ENCODE measurements at places on chromosomes 1 and 21.

DNA sequence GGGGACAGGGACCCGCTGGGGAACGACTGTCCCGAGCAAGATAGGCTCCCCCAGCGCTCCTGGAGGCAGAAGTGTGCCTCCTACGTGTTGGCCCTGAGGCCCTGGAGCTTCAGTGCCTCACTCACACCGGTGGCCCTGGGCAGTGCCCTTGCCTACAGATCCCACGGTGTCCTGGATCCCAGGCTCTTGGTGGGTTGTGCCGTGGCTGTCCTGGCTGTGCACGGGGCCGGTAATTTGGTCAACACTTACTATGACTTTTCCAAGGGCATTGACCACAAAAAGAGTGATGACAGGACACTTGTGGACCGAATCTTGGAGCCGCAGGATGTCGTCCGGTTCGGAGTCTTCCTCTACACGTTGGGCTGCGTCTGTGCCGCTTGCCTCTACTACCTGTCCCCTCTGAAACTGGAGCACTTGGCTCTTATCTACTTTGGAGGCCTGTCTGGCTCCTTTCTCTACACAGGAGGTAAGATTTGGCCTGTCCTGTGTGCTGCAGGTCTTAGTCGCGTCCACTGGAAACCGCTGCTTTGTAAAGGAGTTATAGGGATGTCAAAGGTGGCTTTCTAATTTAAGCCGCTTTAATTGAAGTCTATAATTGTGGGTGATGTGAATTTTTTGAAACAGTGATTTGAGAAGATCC lies 717 bp downstream of the UBIAD1 start:
- DNase-seq = no peak

- DNase-seq = no peak
Measured at GRCh38 chr1:23953020-23953419, 6.6 kb upstream of the PNRC2 start.

DNA sequence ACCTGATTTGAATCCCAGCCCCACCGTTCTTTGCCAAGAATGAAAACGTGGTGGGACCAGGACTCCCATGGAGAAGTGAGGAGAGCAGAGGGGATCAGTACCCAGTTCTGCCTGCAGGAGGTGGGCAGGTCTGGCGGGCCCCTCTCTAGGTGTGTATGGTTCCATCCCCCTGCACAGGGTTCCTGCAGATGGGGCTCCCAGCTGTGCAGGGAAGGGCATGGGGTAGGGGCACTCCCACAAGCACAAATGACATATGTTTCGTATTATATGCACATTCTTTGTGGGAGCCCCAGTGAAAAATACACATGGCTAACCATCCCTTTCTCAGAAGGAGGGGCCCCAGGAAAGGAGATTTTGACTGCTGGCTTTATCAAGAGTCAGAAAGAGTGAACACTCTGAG lies 144.6 kb downstream of the PLPP3 start:
- no peak for DNase-seq

DNA sequence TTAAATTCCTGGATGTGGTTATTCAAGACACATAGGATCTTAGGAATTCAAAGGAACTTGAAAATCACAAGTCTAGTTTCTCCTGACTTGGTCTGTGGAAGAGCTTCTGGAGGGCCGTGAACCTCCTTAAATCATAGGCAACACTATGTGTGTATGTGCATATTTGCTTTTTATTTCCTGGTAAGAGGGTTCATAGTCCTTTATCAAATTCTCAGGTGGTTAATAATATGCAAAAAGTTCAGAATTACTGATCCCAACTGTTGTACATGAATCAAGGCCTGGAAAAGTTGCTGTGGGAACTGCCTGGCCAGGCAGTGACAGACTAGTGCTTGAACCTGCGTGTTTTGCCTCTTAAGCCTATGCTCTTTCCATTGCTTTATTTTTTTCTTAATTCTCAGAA lies 12.9 kb downstream of the MTR start:
- no peak for DNase-seq

DNA sequence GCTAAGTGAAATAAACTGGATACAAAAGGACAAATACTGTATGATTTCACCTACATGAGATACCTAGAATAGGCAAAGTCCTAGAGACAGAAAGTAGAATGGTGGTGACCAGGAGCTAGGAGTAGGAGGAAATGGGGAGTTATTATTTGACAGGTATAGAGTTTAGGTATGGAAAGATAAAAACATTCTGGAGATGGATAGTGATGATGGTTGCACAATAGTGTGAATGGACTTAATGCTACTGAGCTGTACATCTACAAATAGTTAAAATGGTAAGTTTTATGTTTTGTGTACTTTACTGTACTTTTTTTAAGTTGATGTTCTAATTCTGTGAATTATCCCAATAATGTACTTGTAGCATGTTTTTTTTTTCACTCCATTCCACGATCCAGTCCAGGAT lies 59.5 kb upstream of the RALGPS2 start:
- no peak for DNase-seq

- no peak for DNase-seq
Measured at GRCh38 chr1:211082824-211083223, 51.1 kb downstream of the KCNH1 start.

DNA sequence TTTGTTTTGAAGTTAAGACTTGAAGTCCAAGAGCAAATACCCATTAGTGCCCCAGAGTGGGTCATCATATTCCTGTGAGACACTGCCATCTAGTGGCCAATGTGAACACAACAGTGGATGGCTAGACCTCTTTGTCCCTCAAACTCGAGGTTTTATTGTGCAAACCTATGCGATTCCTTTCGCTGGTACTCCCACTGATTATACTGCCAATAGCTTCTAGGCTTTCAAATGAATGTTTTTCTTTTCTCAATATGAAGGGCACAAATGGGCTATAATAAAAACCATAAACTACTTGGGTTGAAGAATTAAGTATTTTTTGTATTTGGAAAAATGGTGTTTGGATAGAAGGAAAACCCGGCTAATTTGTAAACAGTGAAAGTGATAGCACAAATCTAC lies 100.4 kb upstream of the ZNF281 start:
- no peak for DNase-seq

DNA sequence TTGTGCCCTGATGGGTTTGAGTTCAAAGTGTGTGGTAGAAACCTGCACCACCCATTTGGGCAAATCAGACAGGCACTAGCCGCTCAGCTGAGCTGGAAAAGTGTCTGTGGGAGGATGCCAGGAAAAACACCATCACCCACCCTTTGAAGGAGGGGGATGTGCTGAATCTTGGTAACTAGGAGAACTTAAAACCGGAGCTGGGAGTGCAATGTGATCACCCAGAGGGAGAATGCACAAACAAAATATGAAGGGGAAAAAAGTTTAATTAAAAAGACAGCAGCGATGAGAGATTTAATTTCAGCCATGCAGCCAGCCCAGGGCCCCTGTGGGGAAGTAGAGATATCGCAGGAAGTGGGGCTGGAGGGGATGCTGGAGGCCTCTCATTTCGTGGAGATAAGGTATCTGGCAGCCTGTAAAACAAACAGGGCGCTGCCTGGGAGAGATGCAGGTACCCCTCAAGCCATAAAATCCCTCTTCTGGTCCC lies 86.8 kb upstream of the BCAR3 start:
- no peak for DNase-seq

- no peak for DNase-seq
Measured at GRCh38 chr1:9198538-9199361, 35.8 kb upstream of the H6PD start.

- DNase-seq = no peak
Measured at GRCh38 chr21:34936883-34937563, 112.1 kb downstream of the RUNX1 start.

- DNase-seq = no peak
Measured at GRCh38 chr1:205662135-205662738, 18.1 kb downstream of the SLC45A3 start.

GRCh38 chr21:34925597-34925996 lies 123.5 kb downstream of the RUNX1 start:
- no peak for DNase-seq

DNA sequence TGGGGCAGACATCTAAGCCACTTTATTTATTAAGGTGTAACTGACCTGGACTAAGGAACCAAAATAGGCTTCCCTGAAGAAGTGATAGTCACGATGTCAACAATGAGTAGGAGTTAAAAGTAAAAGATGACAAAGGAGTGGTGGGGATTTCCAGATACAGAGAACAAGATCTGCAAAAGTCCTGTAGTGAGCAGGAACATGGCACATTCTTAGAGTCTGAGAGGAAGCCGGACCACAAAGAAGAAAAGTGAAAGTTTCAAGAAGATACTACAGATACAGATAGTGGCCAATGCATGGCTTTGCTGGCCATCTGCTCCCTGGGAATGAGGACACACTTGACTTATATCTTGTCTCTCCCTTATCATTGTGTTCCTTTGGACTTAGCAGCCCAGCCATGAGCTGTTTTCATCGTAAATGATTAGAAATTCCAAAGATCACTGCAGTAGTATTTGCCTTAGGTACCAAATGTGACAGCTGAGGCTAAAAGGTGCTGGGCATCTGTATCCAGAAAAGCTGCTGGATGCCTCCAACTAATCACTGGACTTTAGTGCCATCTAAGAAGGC lies 302.4 kb upstream of the NR5A2 start:
- DNase-seq = no peak

DNA sequence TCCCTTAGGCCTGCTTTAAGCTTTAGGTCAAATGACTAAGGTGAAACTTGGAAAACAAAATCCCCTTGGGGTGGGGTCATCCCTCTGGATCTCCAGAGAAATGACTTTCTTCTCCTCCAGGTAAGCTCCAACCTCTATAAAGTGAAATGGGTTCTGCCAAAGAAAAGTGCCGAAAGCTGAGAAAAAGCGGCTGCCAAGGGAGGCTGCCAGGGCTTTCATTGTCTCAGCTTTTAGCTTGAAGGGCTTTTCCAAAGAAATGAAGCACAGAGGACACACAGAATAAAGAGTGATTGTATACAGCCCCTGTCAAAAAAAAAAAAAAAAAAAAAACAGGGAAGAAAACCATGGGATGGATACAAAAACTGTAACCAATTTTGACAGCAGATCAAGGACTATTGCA lies 126.9 kb downstream of the TGFBR3 start:
- no peak for DNase-seq

GRCh38 chr1:41915786-41916571 lies 2.7 kb downstream of the HIVEP3 start:
- DNase-seq = no peak

DNA sequence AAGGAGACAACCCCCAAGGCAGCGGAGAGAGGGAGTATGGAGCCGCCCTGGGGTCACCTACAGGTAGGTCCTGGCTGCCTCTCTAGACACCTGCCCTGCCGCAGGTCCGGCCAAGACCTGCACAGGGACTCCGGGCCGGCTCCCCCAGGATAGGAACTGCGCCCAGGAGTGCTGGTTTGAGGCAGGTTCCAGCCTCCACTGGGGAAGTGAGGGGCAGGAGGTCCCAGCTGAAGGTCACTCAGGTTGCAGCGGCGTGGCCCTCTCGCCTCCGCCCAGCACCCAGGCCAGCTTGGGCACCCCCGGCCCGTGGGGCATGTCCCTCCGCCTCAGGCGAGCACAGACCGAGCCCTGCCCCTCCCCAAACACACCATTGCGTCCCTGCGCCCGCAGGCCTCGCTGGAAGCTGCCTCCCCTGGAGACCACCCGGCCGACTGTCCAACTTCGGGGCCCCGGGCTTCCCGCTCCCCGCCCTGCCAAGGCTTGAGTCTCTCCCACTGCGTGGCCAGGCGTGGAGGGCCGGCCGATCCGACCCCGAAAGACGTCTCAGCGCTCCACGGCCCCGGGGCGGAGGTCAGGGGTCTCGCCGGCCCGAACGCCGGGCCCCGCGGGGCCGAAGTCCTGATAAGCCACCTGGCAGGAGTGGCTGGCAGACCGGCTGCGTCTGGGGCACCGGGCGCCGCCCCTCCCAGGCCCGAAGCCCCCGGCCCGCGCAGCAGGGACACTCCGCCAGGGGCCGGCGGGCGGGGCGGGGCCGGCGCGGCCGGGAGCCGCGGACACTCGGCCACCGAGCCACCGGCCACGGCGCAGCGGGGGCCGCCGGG lies 1.4 kb upstream of the SKI start:
- DNase-seq = no peak

DNA sequence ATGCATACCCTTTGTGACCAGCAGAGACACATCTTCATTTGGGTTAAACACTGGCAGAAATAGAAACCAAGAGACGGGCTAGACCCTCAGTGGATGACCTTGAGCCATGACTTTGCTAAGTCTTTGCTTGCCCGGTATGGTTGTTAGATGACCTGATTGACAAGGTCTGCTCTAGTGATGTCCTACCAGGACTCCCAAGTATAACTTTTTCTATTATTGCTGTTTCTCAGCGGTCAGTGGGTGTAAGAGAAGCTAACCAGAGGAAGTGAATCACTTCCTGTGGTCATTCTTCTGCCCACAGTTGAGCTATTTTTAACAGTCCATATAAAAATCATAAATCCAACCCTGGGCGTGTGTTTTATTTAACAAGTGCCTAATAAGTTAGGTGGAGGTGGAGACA lies 126.2 kb upstream of the ETS2 start:
- DNase-seq = no peak

GRCh38 chr1:40649592-40649930 lies 15.9 kb downstream of the RIMS3 start:
- DNase-seq = no peak

- no peak for DNase-seq
Measured at GRCh38 chr21:35674895-35675470, 385.3 kb downstream of the SETD4 start.

GRCh38 chr1:192538407-192539296 lies 36.9 kb upstream of the RGS1 start:
- DNase-seq = no peak

DNA sequence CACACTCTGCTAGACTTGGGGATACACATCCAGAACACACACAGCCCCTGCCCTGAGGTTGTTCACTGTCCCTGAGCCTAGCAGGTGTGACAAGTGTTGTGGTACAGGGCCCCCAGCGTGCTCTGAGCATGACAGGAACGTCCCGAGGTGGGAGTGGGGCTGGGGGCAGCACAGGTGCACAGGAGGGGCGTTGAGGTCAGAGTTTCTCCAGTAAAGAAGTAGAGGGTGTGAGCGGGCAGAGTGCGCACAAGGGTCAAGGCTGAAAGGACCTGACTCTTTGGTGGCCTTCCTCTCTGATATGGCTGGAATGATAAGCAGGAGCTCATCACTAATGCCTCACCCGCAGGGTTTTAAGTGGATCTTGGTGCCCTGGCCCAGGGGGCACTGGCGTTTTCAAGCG lies 1.3 kb upstream of the FALEC start:
- no peak for DNase-seq

GRCh38 chr1:209042413-209042812 lies 541.1 kb upstream of the CAMK1G start:
- DNase-seq = no peak

DNA sequence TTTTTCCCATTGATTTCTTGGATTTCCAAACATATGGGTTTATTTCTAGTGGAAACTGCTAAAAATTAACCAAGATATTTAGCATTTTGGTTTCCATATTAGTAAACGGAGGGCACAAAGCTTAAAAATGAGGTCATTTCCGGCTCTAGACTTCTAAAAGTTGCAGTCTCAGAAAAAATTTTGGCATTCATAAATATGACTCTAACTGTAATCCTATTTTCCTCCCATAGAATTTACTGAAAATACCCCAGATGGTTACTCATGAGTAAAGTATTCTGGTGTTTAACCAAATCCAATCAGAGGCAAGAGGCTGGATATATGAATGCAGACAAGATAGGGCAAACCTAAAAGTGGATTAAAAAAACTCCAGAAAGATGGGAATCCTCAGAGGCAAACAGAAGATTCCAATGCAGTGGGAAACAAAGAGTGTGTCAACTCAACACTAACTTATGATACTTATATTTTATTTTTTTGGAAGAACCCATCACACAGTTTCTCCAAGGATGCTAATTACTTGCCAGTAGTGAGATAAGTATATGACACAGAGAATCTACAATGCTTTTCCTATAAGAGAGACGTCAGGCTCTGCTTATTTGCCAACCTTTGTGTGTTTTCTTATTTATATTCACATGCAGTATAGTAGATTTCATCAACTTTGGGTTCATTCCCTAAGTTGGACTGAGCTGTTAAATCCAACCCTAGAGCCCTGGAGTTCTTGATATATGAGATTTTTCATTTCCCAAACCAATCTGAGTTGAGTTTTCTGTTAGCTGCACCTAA lies 90.1 kb upstream of the BCL10 start:
- no peak for DNase-seq

Measured in H1 (cell line).